ENCODE measurements at places on chromosomes 16 and 17. TPM values are rescaled to one million over a fixed set of nuclear protein-coding genes. Genes with fewer than 3 reads are reported as not detected.

- no peak for DNase-seq
Measured at GRCh38 chr17:77686903-77687302, 271.6 kb upstream of the TNRC6C start.

The ABCA8 gene
- total RNA-seq, result 35.6 TPM

GRCh38 chr17:82078433-82078832 is 12.8 kb upstream of the DUS1L start:
- DNase-seq, result no peak

DNA sequence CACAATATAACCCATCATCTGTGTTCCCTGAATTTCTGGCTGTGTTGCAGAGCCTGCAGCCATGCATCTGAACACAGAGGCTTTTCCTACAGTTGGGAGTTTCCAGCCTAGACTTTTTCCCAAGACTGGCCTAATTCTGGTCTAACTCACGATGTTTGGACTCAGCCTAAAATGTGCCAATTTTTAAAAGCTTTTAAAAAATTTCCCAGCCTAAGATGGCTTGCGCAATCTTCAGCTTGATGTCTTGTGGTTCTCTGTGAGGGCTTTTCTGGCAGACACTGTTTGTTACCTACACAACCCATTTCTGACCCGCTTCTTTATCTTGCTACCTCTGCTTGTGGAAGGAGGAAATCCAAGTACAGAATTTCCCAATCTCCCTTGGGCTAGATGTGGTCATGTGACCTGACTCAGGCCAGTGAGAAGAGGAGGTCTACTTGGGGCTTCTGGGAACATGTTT is 72.7 kb upstream of the GAS7 start:
- no peak for DNase-seq

DNA sequence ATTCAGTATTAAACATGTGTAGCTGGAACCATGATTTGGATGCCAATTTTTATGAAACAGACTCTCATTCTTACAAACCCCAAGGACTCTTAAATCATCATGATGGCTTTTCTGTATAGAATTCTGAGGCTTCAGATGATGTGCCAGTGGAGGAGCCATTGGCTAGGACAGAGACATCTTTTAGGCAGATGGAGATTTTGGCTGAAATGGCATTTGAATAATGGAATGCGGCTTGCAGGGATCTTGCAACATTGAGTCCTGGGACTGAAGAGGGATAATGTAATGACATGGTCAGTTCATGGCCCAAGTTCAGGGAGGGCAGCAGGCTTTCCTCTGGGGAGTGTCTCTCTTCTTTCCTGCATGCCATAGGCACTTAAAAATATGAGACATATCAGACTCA is 172.4 kb downstream of the ABCA8 start:
- DNase-seq, result no peak

The MAP1LC3B gene
- total RNA-seq, result 15.1 TPM

GRCh38 chr17:69084911-69085310 is 24.2 kb upstream of the ABCA9 start:
- DNase-seq, result no peak

- no peak for DNase-seq
Measured at GRCh38 chr16:75152635-75153034, 4.3 kb downstream of the ZFP1 start.

DNA sequence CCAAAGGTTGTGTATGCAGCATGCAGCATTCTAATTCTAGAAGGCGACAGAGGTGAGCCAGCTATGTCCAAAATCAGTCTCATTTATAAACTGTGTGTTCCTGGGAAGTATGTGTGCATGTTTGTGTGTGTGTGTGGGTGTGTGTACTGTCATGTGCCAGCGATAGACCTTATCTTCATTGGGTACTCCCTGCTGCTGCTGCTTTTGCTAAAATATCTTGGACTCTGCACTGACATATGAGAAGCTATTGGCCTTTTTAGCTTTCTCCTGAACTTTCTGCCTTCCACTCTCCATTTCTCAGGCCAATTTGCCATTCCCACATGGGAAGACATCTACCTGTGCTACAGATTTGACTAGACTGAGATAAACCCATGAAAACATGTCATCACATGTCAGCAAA is 2.0 kb upstream of the LPO start:
- no peak for DNase-seq

All from left lobe of liver (tissue), 2 donors.